ENCODE measurements at places on chromosomes 13 and 19. TPM values are rescaled to one million over a fixed set of nuclear protein-coding genes. Genes with fewer than 3 reads are reported as not detected.
A peak's percentile ranks its signal among the peaks of the same experiment; 100 is the strongest.

The MYH14 gene
- not detected for total RNA-seq

The KCNN4 gene
- total RNA-seq = 25.7 TPM

The MAG gene
- not detected for total RNA-seq

The ZNF135 gene
- total RNA-seq = 1.6 TPM

The OR7A5 gene
- total RNA-seq = not detected

The PLIN4 gene
- 0.16 TPM for total RNA-seq

The FPR3 gene
- total RNA-seq = not detected

The TMEM255B gene
- total RNA-seq = 1.2 TPM

DNA sequence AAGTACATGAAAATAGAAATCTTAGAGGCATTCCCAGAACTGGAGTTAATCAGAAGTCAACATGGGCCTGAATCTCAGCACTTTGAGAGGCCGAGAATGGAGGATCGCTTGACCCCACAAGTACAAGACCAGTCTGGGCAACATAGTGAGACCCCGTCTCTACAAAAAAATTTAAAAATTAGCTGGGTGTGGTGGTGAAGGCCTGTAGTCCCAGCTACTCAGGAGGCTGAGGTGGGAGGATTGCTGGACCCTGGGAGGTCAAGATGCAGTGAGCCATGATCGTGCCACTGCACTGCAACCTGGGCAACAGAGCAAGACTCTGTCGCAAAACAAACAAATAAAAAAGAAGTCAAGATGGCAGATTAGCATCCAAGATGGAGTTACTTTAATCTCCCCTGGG is 8.5 kb downstream of the IFNL2 start:
- no peaks in the 10 kb centered on the region for H3K4me1 ChIP-seq
- no peak overlapping the region for H3K27ac ChIP-seq
- no peaks in the 10 kb centered on the region for H3K36me3 ChIP-seq
- H3K4me3 ChIP-seq = no peak overlapping the region
- H3K27me3 ChIP-seq = peaks cover 3% of the 10 kb centered on the region

DNA sequence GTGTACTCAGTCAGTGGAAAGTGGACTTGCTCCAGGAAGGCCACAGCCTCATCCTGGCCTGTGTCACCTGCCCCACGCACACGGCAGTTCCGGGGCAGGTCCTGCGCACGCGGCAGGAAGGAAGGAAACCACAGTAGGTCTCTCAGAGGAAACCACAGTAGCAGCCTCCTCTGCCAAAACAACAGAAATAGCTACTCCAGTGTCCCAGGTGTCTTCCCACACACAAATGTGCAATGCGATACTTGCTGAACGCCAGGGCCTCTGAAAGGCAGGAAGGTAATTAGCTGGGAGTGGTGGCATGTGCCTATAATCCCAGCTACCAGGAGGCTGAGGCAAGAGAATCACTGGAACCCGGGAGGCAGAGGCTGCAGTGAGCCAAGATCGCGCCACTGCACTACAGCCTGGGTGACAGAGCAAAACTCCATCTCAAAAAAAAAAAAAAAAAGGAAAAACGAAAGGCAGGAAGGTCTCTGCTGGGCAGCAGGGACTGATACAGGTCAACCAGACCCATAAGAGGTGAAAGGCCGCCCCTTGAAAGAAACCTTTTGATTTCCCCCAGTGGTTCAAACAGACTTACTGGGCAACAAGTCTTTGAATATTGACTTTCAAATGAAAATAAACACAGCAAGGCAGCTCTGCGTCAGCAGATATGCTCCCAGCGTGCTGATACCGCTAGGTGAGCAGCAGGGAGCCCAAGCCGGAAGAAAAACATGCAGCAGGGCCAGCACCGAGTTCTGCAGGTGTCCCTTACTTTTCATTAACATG is 49.5 kb downstream of the CRYL1 start:
- H3K4me1 ChIP-seq = peaks cover 36% of the 10 kb centered on the region
- H3K36me3 ChIP-seq = no peaks in the 10 kb centered on the region
- peaks cover 4% of the 10 kb centered on the region for H3K27me3 ChIP-seq
- DNase-seq = peak; percentile 76
- H3K4me3 ChIP-seq = peak overlapping the region; percentile 55

DNA sequence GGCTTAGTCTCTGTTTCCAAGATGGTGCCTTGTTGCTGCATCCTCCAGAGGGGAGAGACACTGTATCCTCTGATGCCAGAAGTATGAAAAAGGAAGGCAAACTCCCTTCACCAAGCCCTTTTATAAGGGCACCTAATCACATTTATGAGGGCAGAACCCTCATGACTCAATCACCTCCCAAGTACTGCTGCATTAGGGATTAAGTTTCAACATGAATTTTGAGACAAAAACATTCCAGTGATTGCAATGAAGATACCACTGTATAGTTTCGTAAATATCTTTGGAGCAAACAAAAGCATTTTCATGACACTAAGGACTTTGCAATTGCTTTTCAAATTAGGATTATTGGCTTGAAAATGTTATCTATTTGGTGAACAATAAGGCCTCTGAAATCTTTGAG is 63.8 kb downstream of the RNF17 start:
- no peak for DNase-seq
- no peak overlapping the region for H3K27ac ChIP-seq
- H3K27me3 ChIP-seq = no peaks in the 10 kb centered on the region
- H3K36me3 ChIP-seq = no peaks in the 10 kb centered on the region
- no peak overlapping the region for H3K4me3 ChIP-seq
- no peaks in the 10 kb centered on the region for H3K4me1 ChIP-seq

DNA sequence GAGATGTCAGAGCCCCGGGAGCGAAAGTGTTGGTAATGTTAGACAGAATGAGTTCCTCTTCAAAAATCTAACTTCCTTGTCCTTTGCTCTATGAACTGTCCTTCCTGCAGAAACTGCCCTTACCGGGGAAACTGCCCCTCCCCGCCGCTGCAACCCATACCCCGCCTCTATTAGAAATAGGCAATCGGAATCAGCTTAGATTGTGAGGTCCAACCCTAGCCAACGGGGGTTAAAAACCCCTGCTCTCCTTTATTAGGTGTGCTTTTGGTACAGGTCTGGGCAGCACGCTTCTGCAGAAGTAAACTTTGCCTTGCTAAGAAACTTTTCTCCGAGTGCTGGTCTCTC is 11.5 kb upstream of the CAPNS1 start:
- H3K4me1 ChIP-seq = peaks cover 43% of the 10 kb centered on the region
- DNase-seq = no peak
- H3K27ac ChIP-seq = peak overlapping the region; percentile 66
- no peaks in the 10 kb centered on the region for H3K27me3 ChIP-seq
- peaks cover 18% of the 10 kb centered on the region for H3K36me3 ChIP-seq

GRCh38 chr13:75225288-75226032 is 256.5 kb downstream of the TBC1D4 start:
- no peaks in the 10 kb centered on the region for H3K36me3 ChIP-seq
- H3K27me3 ChIP-seq = no peaks in the 10 kb centered on the region
- H3K4me1 ChIP-seq = no peaks in the 10 kb centered on the region
- DNase-seq = no peak
- no peak overlapping the region for H3K27ac ChIP-seq
- no peak overlapping the region for H3K4me3 ChIP-seq

DNA sequence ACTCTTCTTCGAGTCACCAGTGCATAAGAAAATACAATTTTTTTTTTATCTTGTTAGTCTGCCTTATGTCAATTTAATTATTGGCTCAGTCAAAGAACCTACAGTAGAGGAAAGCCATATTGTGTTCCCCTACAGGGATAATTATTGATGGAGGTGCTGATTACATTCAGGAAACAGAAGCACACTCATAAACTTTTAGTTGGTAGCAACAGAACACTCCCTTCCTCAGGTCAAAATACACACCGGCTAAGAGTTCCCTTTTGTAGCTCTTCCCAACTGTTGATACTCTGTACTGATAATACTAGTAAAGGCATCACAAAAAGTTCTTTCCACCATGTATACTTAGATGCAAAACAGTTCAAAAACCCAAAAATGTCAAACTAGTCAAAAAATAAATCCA is 18.4 kb downstream of the FOXO1 start:
- H3K4me3 ChIP-seq = no peak overlapping the region
- no peaks in the 10 kb centered on the region for H3K36me3 ChIP-seq
- peaks cover 35% of the 10 kb centered on the region for H3K4me1 ChIP-seq
- no peak for DNase-seq
- no peak overlapping the region for H3K27ac ChIP-seq
- H3K27me3 ChIP-seq = no peaks in the 10 kb centered on the region

DNA sequence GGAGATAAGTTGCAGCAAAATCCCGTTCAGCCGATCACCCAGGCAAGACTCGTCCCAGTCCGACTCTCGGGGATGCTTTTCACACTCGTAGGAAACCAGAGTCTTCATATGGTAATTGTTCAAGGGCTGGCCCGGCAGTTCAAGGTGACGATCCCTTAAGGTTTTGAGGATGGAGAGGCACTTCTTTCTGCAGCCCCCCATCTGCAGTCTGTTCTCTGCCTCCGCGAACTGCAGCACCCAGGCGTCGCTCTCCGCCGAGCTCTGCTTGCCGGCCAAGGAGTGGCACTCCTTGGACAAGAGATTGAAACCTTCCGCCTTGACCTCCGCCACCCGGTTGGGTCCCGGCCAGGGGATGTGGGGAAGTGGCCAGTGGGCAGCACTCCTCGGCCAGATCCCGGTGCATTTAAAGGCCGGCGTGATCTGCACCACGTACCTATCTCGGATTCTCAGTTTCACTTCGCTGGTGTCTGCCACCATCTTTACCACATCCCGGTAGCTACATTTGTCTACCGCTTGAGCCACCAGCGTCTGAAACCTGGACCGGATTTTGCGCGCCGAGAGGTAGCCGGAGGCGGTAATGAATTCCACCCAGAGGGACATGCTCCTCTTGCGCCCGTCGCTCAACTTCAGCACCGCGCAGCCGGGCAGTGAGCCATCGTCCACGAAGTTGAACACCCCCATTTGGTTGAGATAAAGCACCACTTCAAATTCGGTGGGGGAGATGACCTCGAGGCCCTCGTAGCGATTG is 1.1 kb downstream of the MAB21L1 start:
- no peak overlapping the region for H3K27ac ChIP-seq
- H3K4me3 ChIP-seq = peak overlapping the region; percentile 10
- no peak for DNase-seq
- peaks cover 44% of the 10 kb centered on the region for H3K27me3 ChIP-seq
- H3K4me1 ChIP-seq = peaks cover 15% of the 10 kb centered on the region

GRCh38 chr13:43094901-43095300 is 71.5 kb downstream of the DNAJC15 start:
- H3K36me3 ChIP-seq = peaks cover 3% of the 10 kb centered on the region
- no peaks in the 10 kb centered on the region for H3K27me3 ChIP-seq
- no peak overlapping the region for H3K27ac ChIP-seq
- no peaks in the 10 kb centered on the region for H3K4me1 ChIP-seq
- DNase-seq = no peak

DNA sequence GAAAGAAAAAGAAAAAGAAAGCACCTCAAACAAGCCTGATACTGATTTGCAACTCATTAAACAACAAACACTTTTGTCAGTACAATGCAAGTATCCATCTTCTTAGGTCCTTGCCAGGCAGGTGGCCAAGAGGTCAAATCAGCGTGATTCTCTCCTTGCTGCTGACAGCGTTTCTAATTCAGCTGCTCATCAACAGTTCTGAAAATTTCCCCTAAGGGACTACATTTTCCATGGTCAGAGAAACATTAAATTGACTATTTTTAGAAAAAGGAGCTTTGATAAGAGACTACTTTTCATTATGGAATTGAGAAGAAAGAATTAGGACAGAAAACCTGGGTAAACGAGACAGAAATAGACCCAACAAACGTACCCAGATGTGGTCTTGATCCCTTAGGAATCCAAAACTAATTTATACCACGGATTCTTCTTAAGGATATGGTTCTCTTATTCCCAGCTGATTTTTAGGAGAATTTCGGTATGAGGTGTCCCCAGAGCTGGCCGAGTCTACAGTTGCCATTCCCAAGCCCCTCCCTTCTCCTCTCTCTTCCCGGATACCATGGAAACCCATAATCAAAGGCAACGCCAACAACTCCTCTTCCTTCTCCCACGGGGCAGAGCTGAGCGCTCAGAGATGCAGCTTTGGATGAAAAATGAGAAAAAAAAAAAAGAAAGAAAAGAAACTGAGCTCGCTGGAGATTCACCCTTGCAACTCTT is 29.5 kb upstream of the CEBPG start:
- H3K27me3 ChIP-seq = peaks cover 38% of the 10 kb centered on the region
- H3K4me1 ChIP-seq = no peaks in the 10 kb centered on the region
- no peaks in the 10 kb centered on the region for H3K36me3 ChIP-seq
- DNase-seq = no peak

DNA sequence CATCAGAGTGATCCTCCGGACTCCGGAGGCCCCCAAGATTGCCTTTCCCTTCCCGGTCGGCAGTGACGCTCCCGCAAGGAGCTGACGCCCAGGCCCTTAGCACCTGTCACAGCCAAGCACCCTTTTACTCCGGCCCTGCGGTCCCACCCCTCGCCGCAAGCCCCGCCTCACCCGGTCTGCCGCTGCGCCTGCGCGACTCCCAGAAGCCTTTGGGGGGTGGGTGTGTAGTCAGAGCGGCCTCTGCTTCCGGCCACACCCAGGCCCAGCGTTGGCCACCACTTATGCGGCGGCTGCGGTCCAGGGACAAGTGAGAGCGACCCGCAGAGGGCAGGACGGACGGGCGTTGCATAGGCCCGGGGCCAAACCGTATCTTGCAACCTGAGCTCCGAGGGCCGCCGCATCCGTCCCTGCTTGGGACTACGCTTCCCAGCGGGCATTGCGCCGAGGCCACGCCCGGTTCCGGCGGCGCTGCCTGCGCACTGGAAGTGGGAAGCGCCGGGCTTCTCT is 441 bp upstream of the ZFP28 start:
- peaks cover 19% of the 10 kb centered on the region for H3K4me1 ChIP-seq
- H3K4me3 ChIP-seq = peak overlapping the region; percentile 80
- no peaks in the 10 kb centered on the region for H3K36me3 ChIP-seq
- no peaks in the 10 kb centered on the region for H3K27me3 ChIP-seq

- no peaks in the 10 kb centered on the region for H3K27me3 ChIP-seq
- peak overlapping the region; percentile 35 for H3K4me3 ChIP-seq
- peak overlapping the region; percentile 95 for H3K27ac ChIP-seq
- no peak for DNase-seq
- H3K36me3 ChIP-seq = peaks cover 6% of the 10 kb centered on the region
These were observed 53.4 kb downstream of the TSSK6 start for GRCh38 chr19:19461671-19462622.

DNA sequence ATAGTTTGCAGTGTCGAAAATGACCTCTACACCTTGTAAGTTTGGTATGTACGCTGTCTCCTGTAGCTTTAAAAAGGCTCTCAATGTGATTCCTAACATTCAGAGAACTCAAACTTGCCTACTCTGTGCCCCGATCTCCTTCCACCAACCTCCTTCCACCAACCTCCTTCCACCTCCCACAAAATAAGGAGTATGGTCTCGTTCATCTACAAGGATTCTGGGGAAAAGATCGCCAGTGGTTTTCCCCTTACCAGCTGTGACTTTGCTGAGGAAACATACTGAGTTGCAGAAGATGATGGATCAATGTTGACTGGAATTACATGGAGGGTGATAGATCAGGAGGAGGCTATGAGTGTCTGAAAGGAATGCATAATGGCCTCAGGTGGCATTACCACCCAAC is 16.0 kb downstream of the MYO16 start:
- no peak overlapping the region for H3K4me3 ChIP-seq
- no peaks in the 10 kb centered on the region for H3K36me3 ChIP-seq
- no peaks in the 10 kb centered on the region for H3K4me1 ChIP-seq
- no peak for DNase-seq

Data from T-cell (primary cell).